ENCODE measurements at places on chromosomes 1 and 21. TPM values are rescaled to one million over a fixed set of nuclear protein-coding genes. Genes with fewer than 3 reads are reported as not detected.
A peak's percentile ranks its signal among the peaks of the same experiment; 100 is the strongest.

The ACTRT2 gene
- total RNA-seq, result not detected

DNA sequence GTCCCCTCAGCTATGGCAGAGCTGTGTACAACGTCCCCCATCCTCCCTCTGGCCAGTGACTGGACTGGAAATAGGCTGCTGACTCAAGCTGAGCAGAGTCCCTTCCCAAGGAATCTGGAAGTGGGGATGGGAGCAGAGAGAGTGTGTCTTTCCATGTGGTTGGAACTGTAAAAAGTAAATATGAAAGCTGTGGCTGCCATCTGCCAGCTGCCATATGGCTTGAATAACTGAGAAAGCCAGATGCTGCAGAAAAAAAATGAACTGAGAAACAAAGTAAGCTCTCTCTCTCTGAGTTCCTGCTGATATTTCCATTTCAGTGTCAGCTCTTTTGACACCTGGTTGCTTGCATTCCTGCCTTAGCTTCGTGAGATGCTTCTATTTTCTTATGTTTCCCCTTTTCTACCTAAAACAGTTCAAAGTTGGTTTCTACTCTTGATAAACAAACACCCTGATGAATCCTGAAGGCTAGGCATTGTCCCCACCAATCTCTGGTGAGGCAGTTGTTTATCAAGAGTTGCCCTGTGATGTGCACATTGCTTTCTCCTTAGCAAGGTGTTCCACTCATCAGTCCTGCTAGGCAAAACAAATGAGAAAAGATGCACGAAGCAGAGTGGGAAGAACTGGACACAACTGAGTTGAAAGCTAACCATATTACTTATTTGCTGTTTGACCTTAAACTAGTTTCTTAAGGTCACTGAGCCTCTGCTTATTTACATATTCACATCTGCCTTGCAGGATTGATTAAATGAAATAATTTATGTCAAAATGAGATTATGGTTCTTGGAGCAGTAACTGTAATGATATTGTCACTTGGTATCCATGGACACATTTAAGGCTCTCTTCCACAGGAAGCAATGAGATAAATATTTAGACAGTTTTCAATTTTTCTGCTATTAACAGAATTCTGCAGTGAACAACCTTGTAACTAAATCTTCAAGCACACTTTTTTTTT, 16.6 kb upstream of the DR1 start:
- H3K4me1 ChIP-seq, result no peaks in the 10 kb centered on the region
- no peaks in the 10 kb centered on the region for H3K27me3 ChIP-seq
- H3K4me3 ChIP-seq, result no peak overlapping the region
- no peak for DNase-seq

GRCh38 chr1:212685429-212685828, 14.2 kb downstream of the BATF3 start:
- no peaks in the 10 kb centered on the region for H3K36me3 ChIP-seq
- H3K27me3 ChIP-seq, result no peaks in the 10 kb centered on the region
- H3K27ac ChIP-seq, result no peak overlapping the region
- DNase-seq, result no peak
- H3K4me1 ChIP-seq, result peaks cover 19% of the 10 kb centered on the region
- no peak overlapping the region for H3K4me3 ChIP-seq

GRCh38 chr1:223770621-223771315, 58.4 kb downstream of the CAPN2 start:
- peaks cover 84% of the 10 kb centered on the region for H3K36me3 ChIP-seq
- DNase-seq, result no peak
- peaks cover 38% of the 10 kb centered on the region for H3K4me1 ChIP-seq
- peak overlapping the region; percentile 68 for H3K27ac ChIP-seq
- H3K4me3 ChIP-seq, result no peak overlapping the region
- no peaks in the 10 kb centered on the region for H3K27me3 ChIP-seq

GRCh38 chr1:179127163-179127895, 45.5 kb downstream of the TOR3A start:
- H3K4me1 ChIP-seq, result peaks cover 32% of the 10 kb centered on the region
- peaks cover 22% of the 10 kb centered on the region for H3K36me3 ChIP-seq
- no peak for DNase-seq
- H3K27me3 ChIP-seq, result no peaks in the 10 kb centered on the region

DNA sequence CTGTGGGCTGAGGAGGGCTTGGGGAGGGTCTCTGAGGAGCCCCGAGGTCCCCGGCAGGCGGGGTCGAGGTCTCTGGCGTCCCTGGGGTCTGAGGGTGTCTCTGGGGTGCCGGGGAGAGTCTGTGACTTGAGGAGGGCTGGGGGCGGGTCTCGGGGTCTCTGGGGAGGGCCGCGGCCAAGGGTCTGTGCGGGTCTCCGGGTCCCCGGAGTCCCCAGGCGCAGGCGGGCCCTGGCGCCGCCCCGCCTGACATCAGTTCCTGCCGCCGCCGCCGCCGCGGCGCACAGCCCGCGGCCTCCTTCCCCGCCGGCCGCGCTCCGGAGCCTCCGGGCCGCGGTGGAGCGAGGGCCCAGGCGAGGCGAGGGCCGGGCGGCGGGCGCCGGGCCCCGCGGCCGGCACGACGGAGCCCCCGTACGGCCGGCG, at the start of gene PLEKHM2:
Gene PLEKHM2 (plus strand): TSS at position 279 of the 420 bp plus-strand sequence. CDS start 239 bp downstream, outside the sequence.
- H3K27ac ChIP-seq, result peak within 1 kb of the TSS; percentile 90
- H3K4me1 ChIP-seq, result peaks cover 28% of the 10 kb centered on the region
- DNase-seq, result peak; percentile 67
- no peaks in the 10 kb centered on the region for H3K27me3 ChIP-seq

DNA sequence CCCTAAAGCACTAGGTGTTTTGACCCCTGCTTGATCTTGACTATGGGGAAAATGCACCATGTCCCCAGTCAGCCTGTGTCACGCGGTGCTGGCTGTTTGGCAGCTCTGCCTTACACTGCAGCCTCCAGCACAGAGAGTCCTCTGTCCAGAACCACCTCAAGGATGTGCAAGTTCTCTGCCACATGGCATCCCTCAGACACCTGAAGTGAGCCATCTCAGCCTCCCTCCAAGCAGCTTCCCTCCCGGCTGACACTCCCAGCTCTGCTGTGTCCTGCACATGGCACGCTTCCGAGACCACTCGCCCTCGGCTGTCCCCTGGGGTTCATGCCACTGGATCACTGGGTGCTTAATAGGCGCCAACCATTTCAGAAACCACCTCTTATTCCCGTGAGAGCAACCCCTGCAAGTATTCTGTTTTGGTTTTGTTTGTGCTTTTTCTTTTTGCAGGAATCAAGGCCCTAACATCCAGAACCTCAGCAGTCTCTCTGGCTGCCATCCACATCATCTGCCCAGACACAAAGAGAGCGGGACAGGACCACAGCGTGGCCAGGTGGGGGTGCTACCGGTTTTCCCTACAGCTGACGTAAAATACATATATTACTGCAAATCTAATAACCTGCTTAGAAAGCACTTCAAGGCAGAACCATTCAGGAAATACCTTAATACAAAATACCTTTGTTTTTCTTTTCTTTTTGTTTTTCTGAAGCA, 45.7 kb downstream of the CAPZB start:
- peak overlapping the region; percentile 82 for H3K27ac ChIP-seq
- DNase-seq, result no peak
- H3K27me3 ChIP-seq, result no peaks in the 10 kb centered on the region
- H3K36me3 ChIP-seq, result no peaks in the 10 kb centered on the region
- H3K4me1 ChIP-seq, result peaks cover 90% of the 10 kb centered on the region

DNA sequence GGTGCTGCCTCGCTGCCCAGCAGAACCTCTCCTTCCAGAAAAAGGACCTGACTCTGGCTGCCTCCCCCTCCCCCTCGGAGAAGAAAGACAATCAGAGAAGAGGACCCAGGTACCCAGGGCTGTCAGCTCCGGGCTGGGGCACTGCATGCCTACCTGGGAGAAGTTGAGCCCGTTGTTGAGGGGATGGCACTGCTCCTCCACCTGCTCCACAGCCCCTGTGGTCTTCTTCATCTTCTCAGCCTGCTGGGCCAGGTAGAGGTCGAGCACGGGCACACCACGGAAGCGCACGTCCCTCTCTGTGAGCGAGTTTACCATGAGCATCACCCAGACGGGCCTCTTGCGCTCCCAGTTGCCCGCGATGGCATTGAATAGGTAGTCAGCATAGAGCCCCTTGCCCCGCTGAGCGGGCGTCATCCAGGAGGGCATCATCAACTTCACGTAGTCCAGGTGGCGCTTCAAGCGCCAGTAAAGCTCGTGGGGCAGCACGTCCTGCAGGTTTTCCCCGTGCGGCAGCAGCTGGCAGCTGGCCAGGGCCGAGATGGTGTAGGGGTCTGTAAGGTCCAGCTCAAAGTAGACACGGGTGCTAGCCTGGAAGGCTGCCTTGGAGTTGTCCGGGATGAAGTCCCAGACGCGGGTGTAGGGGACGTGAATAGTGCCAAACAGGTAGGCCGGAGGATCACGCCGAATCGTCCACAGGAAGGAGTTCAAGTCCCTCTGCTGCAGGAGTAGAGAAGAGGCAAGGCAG, 3.1 kb downstream of the TRABD2B start:
- peaks cover 34% of the 10 kb centered on the region for H3K27me3 ChIP-seq
- DNase-seq, result no peak
- H3K4me1 ChIP-seq, result no peaks in the 10 kb centered on the region
- no peak overlapping the region for H3K27ac ChIP-seq
- no peak overlapping the region for H3K4me3 ChIP-seq

DNA sequence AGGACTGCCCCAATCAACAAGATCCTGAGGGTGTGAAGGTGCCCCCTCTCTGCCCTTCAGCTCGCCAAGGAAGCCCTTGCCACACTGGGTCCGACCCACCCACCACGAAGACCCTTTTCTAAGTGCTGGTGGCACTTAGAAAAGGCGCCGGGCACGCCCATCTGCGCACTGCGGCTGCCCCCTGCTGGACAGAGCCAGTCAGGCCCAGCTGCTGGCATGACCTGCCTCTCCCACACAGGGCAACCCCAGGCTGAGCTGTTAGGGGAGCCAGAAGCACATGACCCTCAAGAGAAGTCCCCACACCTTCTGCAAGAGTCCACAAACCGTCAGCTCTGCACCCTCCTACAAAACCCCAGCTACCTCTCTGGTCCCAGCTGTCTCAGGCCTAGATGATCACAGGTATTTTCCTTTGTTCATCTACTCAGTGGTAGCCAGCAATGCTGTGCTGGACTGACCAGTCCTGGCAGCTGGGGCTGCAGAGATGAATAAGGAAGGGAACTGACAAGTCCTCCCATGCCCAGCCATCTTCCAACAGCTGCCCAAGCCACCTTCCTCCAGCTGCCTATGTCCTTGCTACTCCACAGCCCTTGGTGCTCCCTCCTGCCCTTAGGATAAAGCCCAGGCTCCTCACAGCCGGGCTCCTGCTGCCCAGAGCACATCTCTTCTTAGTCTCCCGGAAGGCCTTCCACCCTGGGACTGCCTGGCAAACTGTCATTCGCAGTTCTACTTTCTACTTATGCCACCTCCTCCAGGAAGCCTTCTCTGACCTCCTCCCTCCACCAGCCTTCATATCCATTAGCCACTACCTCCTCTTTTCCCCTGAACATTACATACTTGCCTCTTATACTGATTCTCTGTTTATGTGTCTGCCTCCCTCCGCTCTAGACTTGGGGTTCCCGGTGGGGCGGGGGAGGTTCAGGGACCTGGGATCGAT, 39.8 kb upstream of the ZC3H12A start:
- peak; percentile 80 for DNase-seq
- H3K27ac ChIP-seq, result no peak overlapping the region
- no peaks in the 10 kb centered on the region for H3K4me1 ChIP-seq
- H3K36me3 ChIP-seq, result no peaks in the 10 kb centered on the region

DNA sequence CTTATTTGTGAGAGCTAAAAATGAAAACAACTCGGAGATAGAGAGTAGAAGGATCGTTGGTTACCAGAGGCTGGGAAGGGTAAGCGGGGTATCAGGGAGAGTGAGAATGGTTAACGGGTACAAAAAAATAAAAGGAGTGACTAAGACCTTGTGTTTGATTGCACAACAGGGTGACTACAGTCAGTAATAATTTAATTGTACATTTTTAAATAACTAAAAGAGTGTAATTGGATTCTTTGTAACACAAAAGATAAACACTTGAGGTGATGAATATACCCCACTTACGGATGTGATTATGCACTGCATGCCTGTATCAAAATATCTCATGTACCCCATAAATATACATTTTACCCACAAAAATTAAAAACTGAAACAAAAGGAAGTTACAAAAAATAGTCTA, 29.4 kb downstream of the FOXJ3 start:
- no peaks in the 10 kb centered on the region for H3K4me1 ChIP-seq
- DNase-seq, result no peak
- H3K36me3 ChIP-seq, result peaks cover 11% of the 10 kb centered on the region
- no peaks in the 10 kb centered on the region for H3K27me3 ChIP-seq
- no peak overlapping the region for H3K27ac ChIP-seq

DNA sequence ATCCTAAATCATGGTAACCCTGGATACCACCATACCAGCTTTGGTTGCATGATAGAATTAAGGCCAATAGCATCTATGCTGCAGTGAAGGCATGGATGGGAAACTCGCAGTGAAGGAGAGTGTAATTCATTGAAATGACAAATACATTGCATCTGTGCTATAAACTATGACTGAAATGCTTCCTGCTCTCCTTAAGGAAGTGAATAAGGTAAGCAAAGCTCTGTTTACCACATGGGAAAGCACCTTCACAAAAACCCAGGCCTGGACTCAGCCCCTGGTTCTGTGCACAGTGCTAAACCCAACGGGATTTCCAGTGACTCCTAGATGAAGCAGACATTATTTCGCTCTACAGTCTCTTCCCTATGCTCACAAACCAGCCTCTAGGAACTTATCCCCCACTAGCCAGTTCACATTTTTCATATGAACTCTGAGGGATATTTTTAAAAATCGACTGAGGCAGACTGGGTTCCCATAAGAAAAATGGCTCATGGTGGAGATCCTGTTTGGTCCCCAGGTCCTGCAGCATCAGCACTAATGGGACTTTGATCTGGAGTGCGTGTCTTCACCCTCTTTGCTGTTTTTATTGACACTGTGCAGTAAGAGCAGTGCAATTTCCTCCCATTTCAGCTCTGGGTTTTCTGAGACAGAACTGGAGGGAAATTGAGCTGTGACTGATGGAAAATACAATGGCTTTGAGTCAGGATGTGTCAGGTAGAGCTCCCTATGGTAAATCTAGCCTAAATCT, 362.7 kb downstream of the SIPA1L2 start:
- DNase-seq, result no peak
- H3K27me3 ChIP-seq, result no peaks in the 10 kb centered on the region
- H3K4me1 ChIP-seq, result no peaks in the 10 kb centered on the region
- no peak overlapping the region for H3K27ac ChIP-seq
- H3K4me3 ChIP-seq, result no peak overlapping the region
- no peaks in the 10 kb centered on the region for H3K36me3 ChIP-seq

DNA sequence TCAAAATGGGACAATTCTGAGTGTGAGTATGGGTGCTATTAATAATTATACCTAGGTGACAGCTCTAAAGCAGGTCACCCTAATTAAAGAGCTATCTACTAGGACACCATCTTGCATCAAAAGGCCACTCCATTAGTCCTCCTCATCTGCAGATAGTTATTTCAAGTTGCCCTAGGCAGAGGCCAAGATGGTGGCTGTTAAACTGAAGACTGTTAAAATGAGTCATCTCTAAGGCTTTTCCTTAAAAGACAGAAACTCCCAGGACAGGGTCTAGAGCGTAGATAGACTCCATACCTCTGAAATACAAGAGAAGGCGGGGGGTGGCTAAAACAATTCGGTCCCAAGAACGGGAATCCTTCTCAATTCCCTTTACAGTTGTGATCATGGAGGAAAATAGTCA, 4.5 kb upstream of the ZNF697 start:
- no peak overlapping the region for H3K4me3 ChIP-seq
- H3K4me1 ChIP-seq, result peaks cover 10% of the 10 kb centered on the region
- H3K36me3 ChIP-seq, result no peaks in the 10 kb centered on the region
- H3K27me3 ChIP-seq, result no peaks in the 10 kb centered on the region

The EDARADD gene
- total RNA-seq, result 0.89 TPM

The FAM78B gene
- total RNA-seq, result 0.95 TPM

The MIXL1 gene
- total RNA-seq, result 0.38 TPM

- H3K4me3 ChIP-seq, result no peak overlapping the region
- H3K27ac ChIP-seq, result no peak overlapping the region
- no peak for DNase-seq
- no peaks in the 10 kb centered on the region for H3K4me1 ChIP-seq
- no peaks in the 10 kb centered on the region for H3K36me3 ChIP-seq
Measured at GRCh38 chr21:42690586-42690985, 37.2 kb downstream of the PDE9A start.

All from lower lobe of right lung (tissue), 2 donors.